Hippocampal formation (tissue), 2 donors: ENCODE measurements at places on chromosomes 2 and 18.

DNA sequence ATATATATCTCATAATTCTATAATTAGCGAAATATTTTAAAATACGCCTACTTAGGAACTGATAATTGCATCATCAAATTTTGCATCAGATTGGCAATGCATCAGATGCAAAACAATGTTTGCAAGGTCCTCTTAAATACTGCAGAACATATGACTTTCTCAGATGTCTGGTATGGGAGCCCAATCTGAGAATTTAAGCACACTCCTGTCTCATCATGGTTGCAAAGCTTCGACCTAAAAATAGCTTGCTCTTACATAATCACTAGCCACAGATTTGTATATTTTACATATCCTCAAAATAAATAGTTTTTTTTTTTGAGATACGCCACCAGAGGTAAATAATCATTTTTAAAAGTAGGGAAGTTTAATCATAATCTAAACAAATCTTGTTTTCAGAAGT, 123.2 kb downstream of the CABYR start:
- no peak for DNase-seq

DNA sequence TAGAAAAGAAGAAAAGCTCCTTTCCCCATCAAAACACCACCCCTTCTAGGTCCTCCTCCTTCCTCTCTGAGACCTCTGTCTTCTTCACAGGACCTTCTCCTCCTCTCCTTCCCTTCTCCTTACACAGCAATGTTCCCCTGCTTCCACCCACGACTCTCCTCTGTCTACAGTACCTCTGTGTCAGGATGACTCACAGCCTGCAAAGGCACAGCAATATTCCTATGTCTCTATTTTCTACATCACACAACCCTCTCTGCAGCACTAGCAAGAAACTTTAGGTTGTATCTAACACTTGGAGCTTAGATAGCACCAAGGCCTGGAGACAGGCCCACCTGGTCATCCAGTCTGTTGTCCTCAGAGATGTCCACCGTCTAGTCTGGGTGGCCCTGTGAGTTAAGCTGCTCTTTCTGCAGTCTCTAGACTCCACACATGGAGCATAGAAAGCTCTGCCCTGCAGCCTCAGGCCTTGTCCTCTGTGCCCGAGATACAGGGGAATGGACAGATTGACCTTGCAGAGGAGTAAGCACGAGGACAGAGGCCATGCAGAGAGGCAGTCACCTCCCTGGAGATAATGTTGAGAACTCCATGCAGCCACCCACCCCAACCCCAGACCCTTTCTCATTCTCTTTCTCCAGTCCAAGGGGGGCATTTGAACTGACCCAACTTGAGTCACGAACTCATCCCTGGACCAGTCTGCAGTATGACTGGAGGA, 212.0 kb downstream of the TNS1 start:
- DNase-seq = no peak

GRCh38 chr18:78238404-78239089, 741.1 kb upstream of the SALL3 start:
- DNase-seq = no peak

- no peak for DNase-seq
These were observed 10.3 kb upstream of the NT5C1B start for GRCh38 chr2:18599509-18600254.

- no peak for DNase-seq
These were observed 44.8 kb downstream of the SETBP1 start for GRCh38 chr18:44725300-44726058.

DNA sequence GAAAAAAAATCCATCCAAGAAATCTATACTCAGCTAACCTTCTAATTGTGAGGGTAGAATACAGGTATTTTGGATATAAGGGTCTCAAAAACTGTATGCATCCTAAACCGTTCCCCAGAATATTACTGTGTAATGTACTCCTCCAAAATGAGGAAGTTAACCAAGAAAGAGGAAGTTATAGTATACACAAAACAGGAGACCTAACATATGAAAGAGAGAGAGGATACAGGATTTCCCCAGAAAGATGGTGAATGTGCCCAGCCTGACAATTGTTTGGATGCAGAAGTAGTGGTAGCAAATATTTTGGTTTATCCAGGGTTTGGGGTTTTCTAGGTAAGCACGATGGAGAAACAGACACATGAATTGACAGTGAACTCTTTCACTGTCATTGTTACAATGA, 50.6 kb downstream of the GALNT3 start:
- no peak for DNase-seq

DNA sequence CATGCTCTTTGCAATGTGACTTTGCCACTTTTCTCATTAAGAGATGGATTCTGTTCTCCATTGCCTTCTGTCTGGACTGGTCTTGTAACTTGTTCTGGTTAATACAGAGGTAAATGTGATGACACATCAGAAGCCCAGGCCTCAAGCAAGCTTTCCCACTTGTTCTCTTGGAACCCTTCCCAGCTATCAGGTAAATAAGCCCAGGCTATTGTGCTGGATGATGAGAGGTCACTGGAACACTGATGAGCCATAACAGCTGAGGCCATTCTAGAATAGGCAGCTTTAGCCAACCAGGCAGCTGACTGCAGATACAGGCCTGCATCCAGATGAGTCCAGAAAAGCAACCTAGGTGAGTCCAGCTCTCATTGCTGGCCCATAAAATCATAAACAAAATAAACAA, 1007.0 kb upstream of the ACVR2A start:
- DNase-seq = no peak

DNA sequence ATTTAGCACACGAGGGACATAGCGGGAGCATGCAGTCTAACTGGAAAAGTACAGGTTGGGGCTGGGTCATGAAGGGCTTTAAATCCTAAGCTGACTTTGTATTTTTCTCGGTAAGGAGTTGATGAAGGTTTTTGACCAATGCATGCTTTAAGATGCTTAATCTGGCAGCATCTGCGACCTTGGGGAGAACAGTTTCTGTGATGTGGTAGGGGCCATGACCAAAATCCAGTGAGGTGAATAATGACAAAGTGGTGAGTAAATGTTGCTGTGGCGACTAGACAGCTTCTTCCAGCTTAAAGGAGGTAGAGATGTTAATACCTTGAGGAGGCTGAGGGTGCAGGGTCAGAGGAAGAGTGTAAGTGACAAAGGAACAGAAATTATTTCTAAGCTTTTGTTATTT, 174.6 kb upstream of the ALPP start:
- DNase-seq = no peak

DNA sequence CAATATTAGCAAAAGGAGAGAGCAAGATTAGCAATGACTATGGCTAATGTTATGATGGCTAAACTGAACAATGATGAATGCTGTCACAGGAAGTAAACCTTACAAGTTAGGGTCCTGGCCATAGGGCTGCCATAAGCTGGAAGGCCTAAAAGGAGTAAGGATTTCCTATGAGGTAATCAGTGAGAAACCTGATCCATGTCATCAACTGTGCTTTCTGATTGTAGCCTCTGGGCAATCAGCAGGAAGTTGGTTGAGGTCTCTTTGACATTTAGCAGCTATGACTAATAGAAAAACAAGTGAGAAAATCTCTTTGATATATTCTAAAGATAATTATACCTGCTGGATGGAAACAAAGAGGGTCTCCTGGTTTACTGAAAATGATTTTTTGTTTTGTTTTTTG, 193.0 kb downstream of the RAB3GAP1 start:
- no peak for DNase-seq

DNA sequence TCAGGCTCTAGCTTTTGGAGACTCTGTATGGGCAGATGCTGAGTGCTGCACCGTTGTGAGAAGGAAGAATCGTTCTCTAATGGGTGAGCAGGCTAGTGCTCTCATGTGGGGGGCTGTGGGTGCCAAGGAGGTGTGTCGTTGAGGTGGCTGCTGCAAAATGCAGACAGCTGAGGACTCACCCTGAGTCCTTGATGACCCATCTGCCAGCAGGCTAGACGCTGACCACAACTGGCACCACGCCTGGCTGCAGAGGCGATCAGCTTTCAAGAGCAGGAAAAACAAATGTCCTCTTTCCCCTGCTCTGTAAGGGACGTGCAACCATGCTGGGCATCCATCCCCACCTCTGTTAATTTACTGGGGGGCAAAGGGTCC, 48.2 kb downstream of the HAUS1 start:
- DNase-seq = no peak

DNA sequence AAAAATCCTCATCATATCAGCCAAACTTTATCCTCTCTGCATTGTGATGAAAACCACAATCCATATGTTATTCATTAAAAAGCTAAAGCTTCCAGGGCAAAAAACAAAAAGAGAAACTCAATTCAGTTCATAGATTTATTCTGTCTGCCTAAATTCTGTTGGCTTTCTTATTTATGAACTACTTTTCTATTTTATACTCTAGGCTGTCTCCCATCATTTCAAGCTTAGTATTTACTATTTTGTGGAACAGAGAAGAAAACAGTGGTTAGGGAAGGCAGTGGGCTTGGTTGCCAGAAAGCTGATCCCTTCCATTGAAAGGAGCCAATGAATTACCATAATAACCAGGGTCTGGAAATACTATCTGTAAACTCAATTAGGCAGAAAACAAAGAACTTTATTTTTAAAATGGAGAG, 71.8 kb downstream of the RAPH1 start:
- DNase-seq = no peak

GRCh38 chr2:20992201-20992711, 51.6 kb downstream of the APOB start:
- no peak for DNase-seq

- DNase-seq = no peak
These were observed 1238.0 kb upstream of the NRXN1 start for GRCh38 chr2:52269696-52270485.
